Upper lobe of right lung (tissue), 1 donor: ENCODE measurements at places on chromosomes 7 and 10. TPM values are rescaled to one million over a fixed set of nuclear protein-coding genes. Genes with fewer than 3 reads are reported as not detected.

DNA sequence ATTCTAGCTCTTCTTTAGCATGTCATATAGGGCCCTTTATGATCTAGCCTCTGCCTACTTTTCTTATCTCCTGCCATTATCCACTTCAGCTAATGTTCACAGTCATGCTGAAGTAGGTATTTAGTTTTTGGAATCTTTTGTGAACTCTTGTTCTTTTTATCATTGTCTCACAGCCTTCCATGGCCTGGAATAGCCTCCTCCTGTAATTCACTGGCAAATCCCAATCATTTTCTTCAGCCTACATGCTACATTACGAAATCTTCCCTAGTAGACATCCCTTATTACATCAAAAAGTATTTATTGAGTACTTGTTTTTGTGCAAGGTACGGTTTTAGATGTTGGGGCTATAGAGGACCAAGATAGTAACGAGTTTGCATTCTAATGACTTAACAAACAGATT, 3.4 kb upstream of the KIF20B start:
- H3K36me3 ChIP-seq: no peaks in the 10 kb centered on the region
- DNase-seq: no peak
- H3K4me3 ChIP-seq: no peak overlapping the region
- no peaks in the 10 kb centered on the region for H3K27me3 ChIP-seq
- peaks cover 7% of the 10 kb centered on the region for H3K4me1 ChIP-seq

DNA sequence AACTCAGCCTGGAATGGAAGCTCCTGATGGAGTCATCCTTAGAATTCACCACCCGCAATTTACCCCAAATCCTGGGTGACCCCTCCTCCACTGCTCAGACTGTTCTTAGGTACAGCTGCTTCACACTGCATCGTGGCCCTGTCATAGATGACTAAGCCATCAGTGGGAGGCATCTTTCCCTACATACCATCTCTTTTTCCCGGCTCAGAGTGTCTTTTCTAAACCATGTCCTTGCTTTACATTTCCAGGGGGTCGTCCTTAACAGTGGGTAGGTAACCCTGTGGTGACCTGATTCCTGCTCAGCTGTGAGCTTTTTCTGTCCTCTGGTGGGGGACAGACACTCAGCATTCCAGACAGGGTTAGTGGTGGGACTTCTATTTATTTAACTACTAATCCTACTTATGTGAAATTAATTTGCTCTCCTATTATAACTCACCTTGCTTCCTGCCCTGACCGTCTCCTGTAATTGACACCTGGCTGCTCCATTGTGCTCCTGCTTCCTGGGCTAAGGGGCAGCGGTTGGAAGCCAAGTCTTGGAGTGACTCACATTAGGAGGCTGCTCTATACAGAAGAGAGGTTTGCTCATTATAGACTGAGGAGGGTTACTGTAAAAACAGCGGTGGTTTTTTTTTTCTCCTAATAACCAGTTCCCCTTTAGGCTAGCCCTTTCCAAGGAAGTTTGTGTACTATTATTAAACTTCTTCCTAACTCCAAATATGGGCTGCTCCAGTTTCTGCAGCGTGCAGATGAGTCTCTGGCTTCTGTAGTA, 40.6 kb downstream of the PYROXD2 start:
- no peak for DNase-seq
- H3K27me3 ChIP-seq: no peaks in the 10 kb centered on the region
- H3K4me3 ChIP-seq: no peak overlapping the region
- H3K27ac ChIP-seq: no peak overlapping the region

DNA sequence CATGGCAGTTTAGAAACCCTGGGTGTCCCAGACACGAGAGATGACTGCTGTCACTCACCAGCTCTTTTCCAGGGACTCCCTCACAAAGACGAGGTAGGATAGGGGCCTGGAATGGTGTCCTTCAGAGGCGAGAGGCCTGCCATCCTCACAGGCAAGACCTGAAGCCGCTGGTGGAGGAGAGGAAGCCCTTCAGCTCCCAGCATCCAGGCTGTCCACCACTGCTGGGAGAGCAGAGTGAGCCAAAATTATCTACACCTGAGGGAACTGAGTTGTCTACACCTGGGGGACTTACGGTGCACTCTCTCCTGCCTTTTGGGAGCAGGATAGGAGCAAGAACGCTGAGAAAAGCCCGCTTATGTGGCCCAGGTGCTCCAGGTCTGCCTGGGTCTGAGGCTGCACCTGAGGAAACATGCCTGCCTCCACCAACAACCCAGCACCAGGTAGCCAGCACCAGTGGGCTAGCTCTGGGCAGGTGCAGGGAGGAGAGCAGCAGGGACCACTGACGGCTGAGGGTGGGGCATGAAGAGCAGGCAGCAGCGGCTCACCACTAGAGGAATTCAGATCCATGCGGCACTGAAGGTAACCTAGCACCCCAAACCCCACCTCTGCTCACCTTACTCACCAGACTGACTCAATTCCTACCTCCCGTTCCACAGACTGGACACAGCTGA, 357.2 kb downstream of the SH2D4B start:
- no peaks in the 10 kb centered on the region for H3K36me3 ChIP-seq
- no peak overlapping the region for H3K4me3 ChIP-seq
- H3K27ac ChIP-seq: no peak overlapping the region
- H3K27me3 ChIP-seq: no peaks in the 10 kb centered on the region
- H3K4me1 ChIP-seq: no peaks in the 10 kb centered on the region

- H3K27me3 ChIP-seq: no peaks in the 10 kb centered on the region
- H3K36me3 ChIP-seq: no peaks in the 10 kb centered on the region
- peaks cover 42% of the 10 kb centered on the region for H3K4me1 ChIP-seq
- H3K27ac ChIP-seq: peak overlapping the region; percentile 14
- no peak overlapping the region for H3K4me3 ChIP-seq
Measured at GRCh38 chr10:49083261-49083660, 32.1 kb downstream of the VSTM4 start.

DNA sequence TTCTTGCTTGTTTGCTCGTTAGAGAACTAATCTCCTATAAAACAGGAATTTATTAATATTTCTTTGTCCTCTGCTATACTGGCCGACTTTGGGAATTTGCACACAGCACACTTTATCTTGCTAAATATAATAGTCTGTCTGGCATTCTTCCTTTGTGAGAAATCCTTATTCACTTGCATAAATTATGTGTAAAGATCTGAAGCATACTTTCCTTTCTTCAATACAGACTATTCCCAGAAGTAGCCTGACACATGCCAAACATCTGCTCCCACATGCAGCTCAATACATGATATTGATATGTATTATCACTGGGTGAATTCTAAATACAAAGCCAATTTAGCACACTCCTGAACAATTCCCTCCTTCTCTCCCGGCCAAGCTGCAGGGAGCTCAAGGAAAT, 273.9 kb downstream of the GRM8 start:
- no peak overlapping the region for H3K4me3 ChIP-seq
- no peaks in the 10 kb centered on the region for H3K4me1 ChIP-seq
- H3K36me3 ChIP-seq: no peaks in the 10 kb centered on the region

- H3K27ac ChIP-seq: no peak overlapping the region
- DNase-seq: no peak
- no peaks in the 10 kb centered on the region for H3K36me3 ChIP-seq
- no peaks in the 10 kb centered on the region for H3K4me1 ChIP-seq
- H3K4me3 ChIP-seq: no peak overlapping the region
- no peaks in the 10 kb centered on the region for H3K27me3 ChIP-seq
Measured at GRCh38 chr10:71281646-71282322, 37.3 kb upstream of the SLC29A3 start.

DNA sequence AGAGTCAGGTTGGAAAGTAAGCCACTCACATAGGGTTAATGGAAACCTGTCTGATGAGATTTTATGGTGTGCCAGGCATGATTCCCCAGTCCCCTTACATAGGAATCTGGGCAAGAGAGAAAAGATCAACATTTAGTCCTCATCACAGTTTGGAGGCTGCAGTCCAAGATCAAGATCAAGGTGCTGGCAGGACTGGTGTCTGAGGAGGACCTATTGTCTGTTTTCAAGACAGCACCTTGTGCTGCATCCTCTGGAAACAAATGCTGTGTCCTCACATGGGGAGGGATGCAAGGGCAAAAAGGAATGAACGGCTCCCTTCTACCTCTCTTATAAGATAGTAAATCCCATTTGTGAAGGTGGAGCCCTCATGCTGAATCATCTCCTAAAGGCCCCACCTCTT, 244.8 kb upstream of the GALNT17 start:
- no peak overlapping the region for H3K27ac ChIP-seq
- H3K36me3 ChIP-seq: no peaks in the 10 kb centered on the region
- H3K4me3 ChIP-seq: no peak overlapping the region
- no peaks in the 10 kb centered on the region for H3K27me3 ChIP-seq
- DNase-seq: no peak
- no peaks in the 10 kb centered on the region for H3K4me1 ChIP-seq

DNA sequence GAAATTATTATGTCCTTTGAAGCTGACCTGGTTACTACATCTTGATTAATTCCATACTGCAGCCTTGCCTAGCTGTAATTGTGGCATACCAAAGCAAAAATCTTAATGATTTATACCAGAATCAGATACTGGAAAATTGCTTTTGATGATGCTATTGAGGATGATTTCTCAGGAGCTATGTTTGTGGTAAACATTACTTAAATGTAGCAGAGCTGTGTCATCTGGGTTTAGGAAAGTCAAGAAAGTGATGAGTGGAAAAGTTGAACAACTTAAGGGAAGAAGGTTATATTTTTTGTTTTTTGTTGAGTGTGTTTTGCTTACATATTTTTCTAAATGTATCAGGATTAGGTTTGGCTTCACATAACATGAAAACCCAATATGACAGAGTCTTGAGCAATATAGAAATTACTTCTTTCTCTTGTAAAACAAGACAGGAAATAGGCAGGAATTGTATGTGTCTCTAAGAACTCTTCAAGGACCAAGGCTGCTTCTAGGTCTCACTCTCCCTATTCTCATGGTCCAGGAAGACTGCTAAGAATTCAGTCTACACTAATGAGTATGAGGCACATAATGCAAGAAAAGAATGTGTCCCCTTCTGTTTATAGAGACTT, 87.6 kb upstream of the MTPN start:
- H3K27me3 ChIP-seq: no peaks in the 10 kb centered on the region
- no peaks in the 10 kb centered on the region for H3K4me1 ChIP-seq
- no peaks in the 10 kb centered on the region for H3K36me3 ChIP-seq

GRCh38 chr7:155931396-155932085, 119.3 kb upstream of the SHH start:
- H3K27me3 ChIP-seq: no peaks in the 10 kb centered on the region
- no peaks in the 10 kb centered on the region for H3K36me3 ChIP-seq
- no peak overlapping the region for H3K4me3 ChIP-seq
- no peak for DNase-seq
- no peak overlapping the region for H3K27ac ChIP-seq

DNA sequence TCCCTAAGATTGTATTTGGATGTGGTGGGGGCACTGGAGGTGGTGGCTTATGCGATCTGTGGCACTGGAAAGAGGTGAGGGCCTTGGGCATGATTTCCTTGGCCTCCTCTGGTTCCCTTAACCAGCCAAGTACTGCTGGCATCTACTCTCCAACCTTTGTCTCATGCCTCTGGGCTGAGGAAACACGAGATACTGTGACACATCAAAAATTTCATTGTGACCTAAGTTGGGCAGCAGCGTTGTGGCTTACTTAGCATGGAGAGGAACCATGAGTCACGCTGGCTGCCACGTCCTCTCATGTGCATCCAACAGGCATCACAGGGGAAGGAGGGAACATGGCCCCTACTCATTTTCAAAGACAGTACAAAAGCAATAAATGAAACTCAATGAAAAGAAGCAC, 29.7 kb upstream of the GSDME start:
- H3K36me3 ChIP-seq: no peaks in the 10 kb centered on the region
- no peak overlapping the region for H3K27ac ChIP-seq
- no peak for DNase-seq
- H3K4me1 ChIP-seq: no peaks in the 10 kb centered on the region

- H3K4me1 ChIP-seq: no peaks in the 10 kb centered on the region
- H3K27me3 ChIP-seq: no peaks in the 10 kb centered on the region
- no peak overlapping the region for H3K4me3 ChIP-seq
- DNase-seq: no peak
Measured at GRCh38 chr10:34506786-34507185, 308.3 kb downstream of the PARD3 start.

- H3K27ac ChIP-seq: peak overlapping the region; percentile 82
- no peaks in the 10 kb centered on the region for H3K27me3 ChIP-seq
- DNase-seq: peak; percentile 77
- H3K4me1 ChIP-seq: peaks cover 87% of the 10 kb centered on the region
Measured at GRCh38 chr10:79243181-79244067, 103.8 kb upstream of the PPIF start.

The OPN4 gene
- total RNA-seq: not detected

The RBM28 gene
- 28.3 TPM for total RNA-seq

The MEIG1 gene
- not detected for total RNA-seq

The CPA1 gene
- not detected for total RNA-seq

The ADARB2 gene
- 1.2 TPM for total RNA-seq

The DEPP1 gene
- 160 TPM for total RNA-seq

The MYO1G gene
- total RNA-seq: 21.0 TPM
